H1 (cell line): ENCODE measurements at places on chromosomes 16 and 17.

DNA sequence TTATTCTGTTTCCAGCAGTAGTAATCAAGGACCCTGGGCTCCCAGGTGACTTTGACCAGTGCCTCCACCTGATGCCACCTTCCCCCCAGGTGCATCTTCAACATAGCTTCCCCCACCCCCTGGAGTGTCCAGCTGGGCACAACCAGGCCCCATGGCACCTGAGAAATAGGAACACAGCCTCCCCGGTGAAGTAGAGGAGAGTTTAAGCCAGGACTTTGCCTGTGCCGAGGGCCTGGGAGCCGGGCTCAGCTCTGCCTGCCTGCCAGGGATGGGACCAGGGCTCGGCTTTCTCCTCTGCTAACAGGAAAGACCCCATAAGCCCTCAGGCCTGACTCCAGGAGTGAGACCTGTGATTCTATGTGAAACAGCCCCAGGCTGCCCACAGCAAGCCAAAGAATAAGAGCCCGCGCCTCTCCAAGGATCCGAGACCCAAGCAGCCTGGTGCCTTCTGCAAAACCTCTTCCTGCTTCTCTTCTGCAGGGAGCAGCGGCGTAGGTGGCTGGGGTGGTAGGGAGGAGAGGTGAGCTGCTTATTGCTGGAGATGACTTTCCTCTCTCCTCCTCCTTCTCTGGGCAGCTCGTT lies 16.4 kb upstream of the RBFOX3 start:
- DNase-seq = peak; percentile 41

DNA sequence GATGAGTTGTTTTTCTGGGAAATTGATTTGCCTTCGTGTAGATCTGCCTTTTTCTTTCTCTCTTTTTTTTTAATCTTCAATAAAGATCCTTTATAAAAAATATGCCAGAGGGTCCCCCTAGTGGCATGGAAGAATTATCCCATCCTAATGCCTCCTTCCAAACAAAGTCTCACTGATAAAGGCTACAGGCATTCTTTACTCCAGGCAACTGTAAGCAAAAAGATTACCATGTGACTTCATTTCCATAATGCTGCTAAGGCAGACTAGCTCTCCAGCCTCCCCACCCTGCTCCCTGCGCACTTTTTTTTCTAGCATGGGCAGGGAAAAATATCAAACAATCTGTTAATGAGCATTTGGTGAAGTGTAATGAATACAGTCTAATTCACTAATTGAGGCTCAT lies 220.2 kb upstream of the CDH8 start:
- DNase-seq = no peak

DNA sequence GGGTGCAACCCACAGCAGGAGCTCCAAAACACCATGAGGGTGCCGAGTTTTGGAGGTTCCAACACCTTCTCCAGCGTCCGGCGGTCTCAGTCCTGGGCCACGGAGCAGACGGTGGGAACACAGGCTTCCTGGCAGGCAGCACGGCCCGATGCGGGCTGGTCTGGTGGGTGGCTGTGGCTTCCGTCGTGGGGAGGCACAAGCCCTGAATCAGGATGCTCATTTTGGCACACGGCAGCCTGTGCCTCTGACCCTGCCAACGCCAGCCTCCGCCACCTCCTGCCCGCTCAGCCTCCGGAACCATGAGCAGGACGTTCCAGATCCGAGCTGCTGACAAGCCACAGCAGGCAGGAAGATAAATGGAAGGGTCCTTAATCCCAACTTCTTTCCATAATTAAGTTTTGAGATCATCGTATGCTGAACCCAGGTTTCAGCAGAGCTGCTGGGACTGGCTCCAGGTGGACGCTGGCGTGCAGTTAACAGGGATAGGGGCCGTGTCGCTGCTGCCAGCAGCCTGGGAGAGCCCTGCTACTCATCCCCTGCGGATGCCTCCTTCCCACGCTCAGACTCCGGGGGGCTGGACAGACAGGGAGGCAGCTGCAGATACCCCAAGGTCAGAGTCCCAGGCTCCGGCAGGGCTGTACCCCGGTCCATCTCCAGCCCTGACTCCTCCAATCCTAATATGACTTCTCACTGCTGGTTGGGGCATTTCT lies 136.6 kb downstream of the ENGASE start:
- DNase-seq = no peak

- no peak for DNase-seq
Observed at GRCh38 chr16:77171745-77172635, 19.0 kb upstream of the MON1B start.

DNA sequence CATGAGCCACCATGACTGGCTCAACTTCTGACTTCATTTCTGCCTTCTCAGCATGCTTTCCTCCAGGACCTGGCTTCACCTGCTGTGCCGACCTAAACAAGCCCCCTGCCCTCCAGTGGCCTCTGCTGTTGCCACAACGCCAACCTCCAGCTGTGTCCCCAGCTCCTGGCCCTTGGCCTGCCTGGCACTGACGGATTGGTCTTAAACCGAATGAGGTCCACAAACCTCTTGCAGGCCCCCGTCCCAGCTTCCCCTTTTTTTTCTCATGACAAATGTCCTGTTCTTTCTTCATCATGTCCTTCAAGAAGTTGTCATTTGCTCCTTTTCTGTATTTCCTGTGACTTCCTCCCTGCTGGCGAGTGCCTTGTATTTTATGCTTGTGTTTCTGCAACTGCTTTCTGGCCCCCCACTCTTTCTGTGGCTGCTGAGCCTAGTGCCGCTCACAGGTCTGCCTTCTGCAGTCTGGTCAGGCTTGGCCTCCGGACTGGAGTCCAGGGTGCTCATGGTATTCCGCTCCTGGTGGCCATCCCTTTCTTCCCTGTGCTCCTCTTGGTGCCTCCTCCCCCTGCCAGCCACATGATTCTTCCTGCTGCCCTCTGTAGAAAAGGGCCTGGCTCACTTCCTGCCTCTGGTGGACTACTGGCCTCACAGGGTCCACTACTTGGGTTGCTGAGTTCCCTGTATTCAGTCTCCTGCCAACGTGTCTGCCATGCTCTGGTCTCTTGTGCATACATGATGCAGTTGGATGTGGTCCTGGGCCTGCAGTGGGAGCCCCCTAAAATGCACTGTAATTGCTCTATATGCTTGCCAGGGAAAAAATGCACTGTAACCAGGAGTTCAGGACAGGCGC lies 2.9 kb downstream of the ATP6V0C start:
- no peak for DNase-seq

GRCh38 chr17:38341035-38341721 lies 2.6 kb downstream of the GPR179 start:
- DNase-seq = peak; percentile 17

GRCh38 chr17:67215991-67216421 lies 29.0 kb downstream of the HELZ start:
- no peak for DNase-seq

DNA sequence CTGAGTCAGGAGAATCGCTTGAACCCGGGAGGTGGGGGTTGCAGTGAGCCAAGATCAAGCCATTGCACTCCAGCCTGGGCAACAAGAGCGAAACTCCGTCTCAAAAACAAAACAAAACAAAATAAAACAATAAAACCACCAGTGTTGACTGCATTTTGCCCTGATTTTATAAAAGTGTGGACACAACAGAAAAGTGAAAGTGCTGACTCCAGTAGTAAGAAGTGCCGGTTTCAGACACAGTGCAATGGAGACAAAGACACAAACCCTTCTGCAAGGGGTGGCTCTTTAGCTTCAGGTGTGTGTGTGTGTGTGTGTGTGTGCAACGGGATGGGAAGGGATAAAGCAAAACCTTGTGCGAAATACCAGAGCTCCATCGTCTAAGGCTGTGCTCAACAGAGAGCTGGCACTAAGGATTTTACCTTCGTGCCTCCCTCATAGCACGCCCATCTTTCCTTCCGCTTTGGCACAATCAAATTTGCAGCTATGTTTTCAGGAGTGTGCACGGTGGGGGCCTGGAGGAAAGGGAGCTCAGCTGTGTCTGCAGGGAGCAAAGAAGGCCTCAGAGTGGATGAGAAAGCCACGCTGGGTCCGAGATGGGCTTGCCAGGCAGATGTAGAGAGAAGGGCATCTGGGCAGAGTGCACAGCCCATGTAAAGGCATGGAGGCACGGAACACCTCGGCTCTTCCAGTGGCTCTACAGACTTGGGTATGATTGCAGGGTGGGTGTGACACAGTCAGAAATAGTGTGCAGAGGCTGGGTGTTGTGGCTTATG lies 15.5 kb downstream of the MXRA7 start:
- DNase-seq = no peak

- DNase-seq = peak; percentile 83
Observed at GRCh38 chr16:88941913-88942909, 34.8 kb downstream of the CBFA2T3 start.

GRCh38 chr16:27498031-27498825 lies 51.5 kb downstream of the GTF3C1 start:
- DNase-seq = no peak

DNA sequence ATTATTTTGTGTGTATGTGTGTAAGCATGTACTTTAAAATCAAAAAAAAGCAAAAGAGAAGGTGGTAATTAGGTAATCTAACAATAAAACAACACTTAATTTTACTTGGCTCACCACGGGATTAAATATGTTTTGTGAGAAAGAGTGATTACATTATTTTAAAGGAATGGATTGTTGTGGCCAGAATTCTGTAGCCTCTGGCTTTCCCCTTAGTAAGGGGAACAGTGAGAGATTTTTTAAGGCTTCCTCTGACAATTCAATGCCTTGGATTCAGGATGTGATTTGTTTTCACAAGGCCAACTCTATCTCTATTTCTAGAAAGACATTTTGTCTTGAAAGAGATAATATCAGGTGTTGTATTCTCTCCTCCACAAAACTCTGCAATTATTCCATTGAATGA lies 560.3 kb upstream of the CDH8 start:
- DNase-seq = no peak

DNA sequence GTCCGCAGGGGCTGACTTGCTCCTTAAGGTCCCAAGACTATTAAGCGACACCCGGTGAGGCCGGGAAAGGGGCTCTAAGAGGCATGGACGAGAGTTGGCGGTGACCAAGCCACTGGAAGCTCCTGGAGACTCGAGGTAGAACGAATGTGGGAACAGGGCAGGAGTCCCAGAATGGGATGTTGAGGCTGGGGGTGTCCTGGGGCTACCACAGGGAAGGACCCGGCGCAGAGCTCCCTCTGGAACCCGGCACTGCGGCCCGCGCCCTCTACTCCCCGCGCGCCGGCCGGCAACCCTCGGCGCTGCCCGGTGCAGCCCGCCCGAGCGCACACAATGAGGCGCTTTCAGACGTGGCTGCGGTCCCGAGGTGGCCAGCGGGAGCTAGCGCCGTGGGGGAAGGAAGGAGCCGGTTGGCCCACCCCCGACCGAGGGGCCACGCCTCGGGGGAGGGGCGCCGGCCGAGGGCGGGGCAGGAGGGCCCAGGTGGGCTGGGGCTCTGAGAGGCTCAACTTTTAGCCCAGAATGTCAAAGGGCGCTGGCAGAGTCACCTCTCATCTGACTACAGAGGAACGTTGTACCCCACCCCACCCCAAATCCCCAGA lies at the start of gene CHST6:
CHST6 (minus strand) TSS at position 366 of the 599 bp plus-strand sequence. CDS start 15,613 bp downstream, outside the sequence.
- DNase-seq = peak; percentile 91

DNA sequence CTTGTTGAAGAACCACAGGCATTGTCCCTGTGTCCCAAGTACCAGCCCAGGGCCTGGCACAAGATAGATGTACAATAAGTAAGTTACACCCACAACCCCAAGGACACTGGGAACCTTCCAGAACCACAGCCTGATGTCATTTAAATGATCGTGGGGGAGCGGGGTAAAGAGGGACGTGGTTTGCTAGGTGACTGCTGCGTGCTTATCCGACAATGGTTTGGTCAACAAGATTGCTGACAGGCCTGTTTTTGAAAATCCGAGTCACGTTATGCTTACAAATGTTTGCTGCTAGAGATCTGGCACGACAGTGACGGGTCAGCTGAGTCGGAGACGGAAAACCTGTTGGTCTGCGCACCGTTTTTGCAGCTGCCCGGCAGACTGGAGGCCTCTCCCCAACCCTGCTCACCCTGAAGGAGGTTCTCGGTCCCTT lies 22.8 kb downstream of the COTL1 start:
- no peak for DNase-seq

- no peak for DNase-seq
Observed at GRCh38 chr16:89404561-89404960, 85.8 kb downstream of the ANKRD11 start.

DNA sequence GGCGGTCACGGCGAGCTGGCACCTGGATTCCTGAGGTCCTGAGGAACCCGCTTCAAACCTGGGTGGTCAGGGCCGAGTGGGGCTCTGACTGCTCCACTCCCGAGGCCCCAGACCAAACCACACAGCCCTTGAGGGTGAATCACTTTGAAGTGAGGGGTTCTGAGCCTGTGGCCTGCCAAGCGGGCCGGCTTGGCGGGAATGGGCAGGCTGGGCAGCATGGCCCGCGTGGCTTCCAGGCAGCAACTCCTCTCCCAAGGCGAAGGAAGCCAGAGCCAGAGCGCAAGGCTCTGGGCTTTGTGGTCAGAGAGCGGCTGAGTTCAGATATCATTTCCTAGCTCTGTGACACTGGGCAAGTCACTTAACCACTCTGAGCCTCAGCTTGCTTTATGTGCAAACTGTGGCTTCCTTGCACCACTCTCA lies 42.7 kb downstream of the CMIP start:
- DNase-seq = no peak

DNA sequence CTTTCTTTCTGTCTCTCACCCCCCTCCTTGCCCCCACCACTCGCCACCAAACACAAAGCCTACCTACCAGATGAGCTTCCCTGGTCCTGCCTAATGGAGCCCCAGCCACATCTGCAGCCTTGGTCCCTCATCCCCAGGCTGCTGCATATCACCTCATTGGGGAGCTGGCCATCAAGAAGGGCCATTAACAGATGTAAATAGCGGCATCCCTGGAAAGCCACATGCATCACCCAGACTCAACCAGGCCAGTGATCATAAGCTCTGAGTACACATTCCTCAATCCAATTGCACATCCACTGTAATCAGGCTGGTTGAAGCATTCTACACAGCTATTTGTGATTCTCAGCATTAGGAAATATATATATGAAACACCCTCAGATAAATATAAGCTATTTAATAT lies 211.7 kb upstream of the C17orf78 start:
- no peak for DNase-seq

- DNase-seq = no peak
Observed at GRCh38 chr17:39659279-39660010, 5.7 kb upstream of the TCAP start.

- no peak for DNase-seq
Observed at GRCh38 chr17:40519089-40519775, 17.8 kb upstream of the TNS4 start.

- DNase-seq = no peak
Observed at GRCh38 chr17:65588181-65588808, 26.8 kb upstream of the AXIN2 start.

GRCh38 chr17:8474826-8475225 lies 39.1 kb downstream of the NDEL1 start:
- DNase-seq = no peak
